Putamen (tissue), 1 donor: ENCODE measurements at places on chromosomes 2 and 18.

DNA sequence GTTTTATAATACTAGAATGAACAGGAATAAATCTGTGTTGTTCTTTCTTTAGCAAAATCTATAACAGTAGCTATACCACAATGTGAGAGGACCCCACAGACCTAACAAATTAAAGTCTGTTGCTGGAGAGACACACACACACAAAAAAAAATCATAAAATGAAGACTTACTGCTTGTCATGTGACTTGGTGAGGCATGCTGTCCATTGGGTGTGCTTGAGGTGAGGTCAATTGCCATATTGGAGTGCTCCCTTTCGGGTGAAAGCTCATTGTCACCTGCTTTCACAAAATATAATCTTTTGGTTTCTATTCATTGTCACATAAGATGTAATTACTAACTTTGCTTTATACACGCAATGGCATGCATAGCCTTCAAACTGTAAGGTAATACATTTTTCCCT, 3.9 kb downstream of the IKZF2 start:
- DNase-seq = no peak

- DNase-seq = no peak
Observed at GRCh38 chr2:99949963-99950362, 192.4 kb downstream of the AFF3 start.

- no peak for DNase-seq
Observed at GRCh38 chr2:216992056-216992675, 132.3 kb upstream of the TNP1 start.

DNA sequence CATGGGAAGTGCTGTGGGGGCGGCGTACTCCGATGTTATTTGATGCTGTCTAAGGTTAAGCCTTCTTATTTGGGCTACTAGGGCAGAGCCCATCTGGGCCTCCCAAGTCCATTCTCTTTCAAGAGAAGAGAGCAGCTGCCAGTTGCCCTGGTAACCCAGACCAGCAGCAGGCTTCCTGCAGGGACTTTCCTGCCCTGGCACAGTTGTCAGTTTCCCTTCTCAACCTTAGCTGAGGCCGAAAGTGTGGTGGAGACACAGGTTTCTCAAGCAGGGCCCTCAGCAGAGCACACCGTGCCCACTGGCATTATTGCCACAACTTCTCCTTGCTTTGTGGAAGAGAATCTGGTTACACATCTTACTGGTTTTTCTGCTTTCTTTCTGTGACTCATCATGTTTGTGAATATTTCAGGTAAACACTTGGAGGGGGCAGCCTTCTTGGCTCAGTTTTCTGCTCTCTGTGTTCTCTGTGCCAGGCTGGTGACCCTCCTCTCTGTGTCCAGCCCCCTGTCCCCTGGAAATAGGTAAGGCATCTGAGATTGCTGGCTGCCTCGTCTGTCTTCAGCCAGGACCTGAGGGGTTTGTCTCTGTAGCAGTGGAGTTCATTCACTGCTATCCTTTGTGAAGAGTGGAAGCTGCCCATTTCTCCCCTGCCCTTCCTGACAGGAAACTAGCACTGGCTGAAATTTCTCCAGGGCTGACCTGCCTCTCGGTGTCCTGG, 111.0 kb downstream of the B3GNT2 start:
- DNase-seq = no peak

- no peak for DNase-seq
Observed at GRCh38 chr2:110863726-110864125, 131.4 kb downstream of the ACOXL start.
